ENCODE measurements at places on chromosomes 6 and 20.

DNA sequence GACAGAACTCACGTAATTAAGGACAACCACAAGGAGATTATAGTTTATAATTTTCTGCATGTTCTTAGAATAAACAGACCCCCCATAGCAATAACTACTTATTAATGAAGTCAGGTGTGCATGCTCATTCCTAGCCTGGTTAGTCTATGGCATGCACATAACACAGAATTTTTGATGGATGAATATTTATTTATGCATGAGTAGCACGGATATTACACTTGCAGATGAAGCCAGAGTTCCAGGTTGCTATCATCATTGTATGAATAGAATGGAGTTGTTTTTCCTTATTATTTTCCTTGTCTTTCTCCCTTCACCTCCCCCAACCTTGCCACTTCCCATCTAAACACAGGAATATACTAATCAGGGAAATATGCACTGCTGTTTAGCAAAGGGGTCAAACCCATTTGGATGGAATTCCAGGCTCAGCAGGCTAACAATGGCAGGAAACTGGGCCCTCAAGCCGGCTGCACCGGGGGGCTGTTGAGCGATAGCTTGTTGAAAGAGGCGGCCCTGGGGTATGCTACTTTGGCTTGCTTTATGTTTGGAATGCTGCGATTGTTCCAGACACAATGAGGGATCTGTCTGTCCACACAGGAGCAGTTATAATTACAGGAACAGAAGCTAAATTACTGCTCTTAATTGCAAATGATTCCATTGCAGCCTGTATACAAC lies 112.6 kb downstream of the TMEM170B start:
- no peak for DNase-seq

DNA sequence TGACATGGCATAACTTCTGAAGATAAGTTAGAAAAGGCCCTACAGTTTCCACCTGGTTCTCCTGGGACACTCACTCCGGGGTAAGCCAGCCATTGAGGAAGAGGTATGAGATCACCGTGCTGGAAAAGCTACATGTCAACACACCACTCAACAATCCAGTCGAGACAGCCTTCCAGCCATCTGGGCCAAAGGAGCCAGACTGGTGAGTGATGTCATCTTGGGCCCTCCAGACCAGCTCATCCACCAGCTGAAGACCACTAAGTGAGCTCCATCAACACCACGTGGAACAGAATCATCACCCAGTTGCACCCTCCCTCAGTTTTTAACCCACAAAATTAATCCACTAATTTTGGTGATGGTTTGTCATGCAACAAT lies 32.3 kb upstream of the RSPO4 start:
- DNase-seq = no peak

DNA sequence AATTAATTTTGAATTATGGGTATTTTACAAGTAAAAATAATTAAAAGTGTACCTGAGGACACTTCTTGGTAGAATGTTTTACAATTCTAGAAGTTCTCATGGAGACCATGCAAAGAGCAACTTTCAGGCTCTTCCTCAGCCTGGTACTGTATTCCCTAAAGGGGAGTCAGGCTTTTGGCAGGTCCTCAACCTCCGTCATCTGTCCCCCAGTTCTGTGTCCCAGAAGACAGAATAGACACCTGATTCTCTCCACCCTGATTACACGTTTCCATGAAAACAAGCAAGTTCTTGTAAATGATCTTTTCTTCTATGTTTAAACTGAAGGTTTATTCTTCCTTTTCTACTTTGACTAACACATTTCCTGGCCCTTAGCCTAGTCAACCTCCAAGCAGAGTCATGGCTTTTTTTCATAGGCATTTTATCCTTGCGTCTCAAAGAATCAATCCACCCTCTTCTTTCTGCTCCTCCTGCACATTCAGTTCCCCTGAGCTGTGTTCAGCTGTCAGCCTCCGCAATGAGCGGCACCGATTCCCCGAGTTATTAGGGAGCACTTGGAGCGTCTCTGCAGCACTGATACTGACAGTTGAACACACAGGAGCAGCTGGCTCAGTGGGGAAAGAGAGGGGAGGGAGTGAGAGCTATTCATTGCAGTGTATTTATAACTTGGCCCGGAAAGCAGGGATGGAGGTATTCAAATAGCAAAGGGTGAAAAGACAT lies 1082.4 kb upstream of the MAP3K7 start:
- no peak for DNase-seq

- no peak for DNase-seq
These were observed 45.0 kb downstream of the EDN1 start for GRCh38 chr6:12335131-12335527.

GRCh38 chr6:18330548-18331081 lies 56.5 kb upstream of the RNF144B start:
- DNase-seq = peak; percentile 7

DNA sequence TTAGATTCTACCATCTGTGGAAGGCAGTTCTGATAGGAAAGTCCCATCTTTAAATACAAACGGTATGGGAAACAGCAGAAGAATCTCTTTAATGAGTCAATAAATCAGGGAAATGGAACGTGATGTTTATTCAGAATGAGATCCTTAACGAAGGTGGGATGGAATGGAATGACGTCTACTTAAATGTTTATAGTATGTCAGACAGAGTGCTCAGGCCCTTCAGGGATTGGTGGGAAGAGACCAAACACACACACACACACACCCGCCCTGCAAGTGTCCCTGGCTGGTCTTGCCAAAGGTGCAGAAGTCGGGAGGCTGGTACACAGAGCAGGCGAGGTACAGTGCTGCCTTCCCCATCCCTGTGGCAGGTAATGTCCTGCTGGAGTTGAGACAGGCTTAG lies 164.0 kb downstream of the FARS2 start:
- DNase-seq = no peak

DNA sequence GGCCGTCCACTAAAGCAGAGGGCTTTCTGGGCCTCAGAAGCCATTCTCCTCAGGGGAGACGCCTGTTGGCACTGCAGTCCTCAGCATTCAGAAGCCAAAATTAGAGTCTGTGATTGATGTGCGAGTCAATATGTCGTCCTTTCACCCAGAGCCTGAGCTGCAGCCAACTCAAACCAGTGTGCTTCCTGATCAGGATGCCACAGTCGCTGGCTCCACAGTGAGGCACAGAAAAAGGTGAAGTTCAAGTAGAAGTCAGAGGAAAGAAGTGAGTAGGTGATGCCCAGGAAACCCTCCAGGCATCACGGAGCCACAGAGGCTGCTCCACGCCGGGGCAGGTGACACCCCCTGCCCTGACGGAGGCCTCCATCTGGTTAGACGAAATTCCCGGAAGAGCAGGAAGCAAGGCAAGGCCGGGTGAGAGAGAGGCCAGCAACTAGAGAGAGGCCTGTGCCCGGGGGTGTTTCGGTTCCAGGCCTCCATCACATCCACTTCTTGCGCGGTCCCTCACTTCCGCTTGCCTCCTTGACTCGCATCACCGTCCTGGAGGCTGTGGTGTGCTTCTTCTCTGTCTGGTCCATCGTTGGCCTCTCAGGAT lies 177.7 kb upstream of the SNX9 start:
- DNase-seq = no peak

DNA sequence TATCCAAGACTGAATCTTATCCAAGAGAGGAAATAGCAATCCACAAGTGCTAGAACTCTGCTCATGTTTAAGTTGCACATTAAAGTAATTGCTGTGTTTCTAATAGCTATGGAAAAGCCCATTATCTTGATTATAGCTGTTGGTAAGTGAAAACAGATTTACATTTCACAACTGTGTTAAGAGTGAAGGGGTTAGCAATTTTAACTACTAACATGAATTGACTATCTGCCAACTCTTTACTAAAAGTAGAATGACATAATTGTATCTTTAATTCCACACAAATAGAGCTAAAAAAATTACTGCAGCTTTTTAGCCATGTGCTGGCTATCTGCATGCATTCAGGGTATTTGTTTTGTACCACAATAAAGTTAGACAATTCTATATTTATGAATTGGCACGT lies 277.9 kb upstream of the IRAK1BP1 start:
- DNase-seq = no peak

- no peak for DNase-seq
These were observed 14.8 kb downstream of the PTPRK start for GRCh38 chr6:128505603-128506002.

DNA sequence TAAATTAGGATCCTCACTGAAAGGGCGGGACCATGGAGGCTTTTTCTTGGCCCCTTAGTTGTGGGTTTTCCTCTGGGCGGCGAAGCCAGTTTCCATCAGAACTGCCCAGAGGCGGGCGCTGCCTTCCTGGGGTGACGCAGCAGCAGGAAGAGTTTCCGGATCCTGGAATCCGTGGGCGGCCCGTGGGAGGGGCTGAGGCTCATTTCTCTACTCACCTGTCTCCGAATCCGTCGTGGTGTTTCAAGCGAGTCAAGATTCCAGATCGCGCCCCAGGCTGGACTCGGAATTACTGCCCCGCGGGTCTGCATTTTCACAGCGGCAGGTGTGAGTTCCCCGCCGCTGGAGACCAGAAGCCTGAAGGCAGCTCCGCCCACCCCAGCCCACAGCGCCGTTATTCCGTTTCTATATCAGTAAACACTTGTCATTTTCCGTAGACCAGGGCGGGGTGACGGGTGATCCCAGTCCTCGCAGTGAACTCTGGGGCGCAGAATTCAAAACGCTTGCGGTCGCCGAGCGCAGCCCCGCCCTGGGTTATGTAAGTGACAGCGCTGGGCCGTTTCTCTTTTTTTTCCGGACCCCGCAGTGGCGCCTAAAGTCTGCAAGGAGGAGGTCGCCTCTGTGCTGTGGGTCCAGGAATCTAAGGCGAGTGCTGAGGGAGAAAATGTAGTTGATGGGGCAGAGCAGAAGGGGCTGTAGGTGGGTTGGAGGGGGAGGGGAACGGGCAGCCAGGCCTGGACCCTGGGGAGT lies 27.2 kb upstream of the POU5F1 start:
- DNase-seq = peak; percentile 93

GRCh38 chr6:121998631-121999030 lies 400.8 kb upstream of the HSF2 start:
- DNase-seq = no peak

GRCh38 chr6:44431118-44431725 lies 43.7 kb downstream of the CDC5L start:
- peak; percentile 62 for DNase-seq

GRCh38 chr20:33668466-33669155 lies 1.9 kb downstream of the ACTL10 start:
- DNase-seq = no peak

DNA sequence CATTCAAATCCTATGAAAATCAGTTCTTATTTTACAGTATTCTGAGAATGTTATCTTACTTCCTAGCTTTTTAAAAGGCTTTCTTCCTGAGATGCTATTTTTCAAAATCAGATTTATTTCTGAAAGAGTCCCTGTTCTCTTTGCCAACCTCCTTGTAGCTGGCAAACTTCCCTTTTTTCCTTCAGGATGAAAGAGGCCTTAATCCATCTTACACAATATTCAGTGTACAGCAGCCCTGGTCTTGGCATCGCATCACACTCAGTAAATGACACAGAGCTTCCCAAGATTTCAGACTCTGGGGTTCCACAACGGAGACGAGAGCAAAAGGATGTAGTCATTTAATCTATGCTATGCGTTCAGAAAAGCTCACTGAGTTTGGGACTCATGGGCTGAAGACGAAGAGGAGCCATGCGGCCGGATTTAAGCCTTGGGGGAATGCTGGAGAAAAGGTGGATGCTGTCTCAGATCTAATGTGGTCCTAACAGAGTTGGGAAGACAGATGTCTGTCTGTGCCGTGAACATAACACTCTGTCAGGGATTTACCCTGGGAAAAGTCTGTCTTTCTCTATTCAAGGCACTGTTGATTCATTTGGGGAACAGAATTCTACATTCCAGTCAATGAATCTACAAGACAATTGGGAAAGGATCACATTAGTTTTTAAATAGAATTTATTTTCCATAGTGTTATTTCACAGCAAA lies 616.4 kb upstream of the AGPAT4 start:
- DNase-seq = no peak

DNA sequence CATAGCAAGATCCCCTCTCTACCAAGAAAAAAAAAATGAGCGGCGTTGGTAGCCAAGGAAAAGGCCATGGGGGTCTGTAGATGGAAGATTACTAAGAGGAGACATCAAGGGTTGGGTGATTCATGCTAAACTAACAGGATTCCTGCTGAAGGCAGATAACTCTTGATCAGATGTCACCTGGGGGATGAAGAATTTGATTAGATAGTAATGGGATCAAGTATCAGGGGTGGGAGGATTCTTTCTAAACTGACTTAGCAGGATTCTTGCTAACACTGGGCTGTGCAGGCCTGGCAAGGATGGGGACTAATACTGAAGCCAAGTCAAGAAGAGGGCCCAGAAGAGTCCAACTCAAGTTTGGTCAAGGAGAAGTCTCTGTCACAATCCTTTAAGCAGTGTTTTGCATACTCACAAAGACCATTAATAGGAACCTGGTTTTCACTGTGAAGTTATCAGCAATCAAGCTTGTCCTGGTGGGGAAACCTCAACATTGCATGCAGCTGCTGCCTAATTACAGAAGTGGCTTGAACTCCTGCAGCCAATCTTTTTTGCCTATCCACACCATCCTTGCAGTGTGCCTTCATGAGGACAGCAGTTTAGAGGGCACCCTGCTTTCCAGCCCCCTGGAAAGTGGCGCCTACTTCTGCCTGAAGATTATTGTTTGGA lies 61.3 kb downstream of the ANKRD6 start:
- no peak for DNase-seq

GRCh38 chr6:76026101-76026500 lies 46.4 kb downstream of the IMPG1 start:
- no peak for DNase-seq

DNA sequence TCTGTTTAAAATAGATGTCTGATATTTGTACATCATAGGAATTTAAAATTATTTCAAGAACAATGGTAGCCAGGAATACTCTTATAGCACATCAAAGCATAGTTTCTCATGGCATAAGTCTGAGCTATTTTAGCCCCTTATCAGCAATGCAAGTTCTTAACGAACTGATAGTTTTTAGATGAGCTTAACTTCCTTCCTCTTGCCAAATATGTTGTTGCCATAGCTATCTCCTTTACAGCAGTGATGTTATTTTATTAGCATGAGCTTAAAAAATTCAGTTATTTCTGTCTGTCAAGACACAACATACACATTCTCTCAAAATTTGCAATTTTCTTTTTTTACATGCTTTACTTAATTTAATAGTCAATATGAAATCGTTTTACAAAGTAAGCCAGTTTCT lies 867.2 kb downstream of the PHF3 start:
- no peak for DNase-seq

- DNase-seq = no peak
These were observed 184.6 kb downstream of the ATXN1 start for GRCh38 chr6:16576451-16577368.

DNA sequence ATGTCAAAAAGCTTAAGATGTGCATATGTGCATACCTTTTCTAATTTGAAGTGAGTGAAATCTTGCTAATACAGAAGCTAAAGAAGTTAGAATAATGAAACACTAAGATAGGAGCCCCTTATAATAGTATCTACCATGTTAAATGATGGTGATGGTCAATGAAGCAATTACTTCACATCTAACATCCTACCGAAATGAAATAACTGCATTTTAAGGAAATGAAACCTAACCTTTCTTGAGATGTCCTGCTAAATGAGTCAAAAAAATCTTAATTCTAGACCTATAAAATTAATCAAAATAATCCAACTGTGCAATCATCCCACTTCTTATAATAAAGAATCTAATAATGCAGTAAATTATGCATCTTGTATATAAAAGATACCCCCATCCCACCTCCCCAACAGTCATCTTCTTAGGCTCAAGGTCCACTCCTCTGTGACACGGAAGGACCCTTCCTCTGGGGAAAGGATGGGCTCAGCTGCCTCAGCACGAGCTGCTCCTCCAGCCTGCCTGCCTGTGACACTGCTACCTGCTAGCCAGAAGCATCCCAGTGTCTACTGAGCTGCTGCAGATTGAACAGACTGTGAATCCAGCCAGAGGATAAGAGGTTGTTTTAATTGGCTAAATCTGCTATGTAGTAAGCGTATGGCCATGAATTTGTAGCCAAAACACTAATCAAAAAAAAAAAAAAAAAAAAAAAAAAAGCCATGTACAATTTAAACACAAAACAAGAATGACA lies 129.6 kb upstream of the BEND3 start:
- no peak for DNase-seq

Measured in CD8-positive, alpha-beta T cell (primary cell).